Activated CD4-positive, alpha-beta T cell treated with anti-CD3 and anti-CD28 coated beads, Interleukin-2, Interleukin-4, amounts not matched to agents 100 ng/mL and 50 ng/mL, durations not matched to agents 16 hours and 8 hours (primary cell): ENCODE measurements at places on chromosomes 7 and 10.

DNA sequence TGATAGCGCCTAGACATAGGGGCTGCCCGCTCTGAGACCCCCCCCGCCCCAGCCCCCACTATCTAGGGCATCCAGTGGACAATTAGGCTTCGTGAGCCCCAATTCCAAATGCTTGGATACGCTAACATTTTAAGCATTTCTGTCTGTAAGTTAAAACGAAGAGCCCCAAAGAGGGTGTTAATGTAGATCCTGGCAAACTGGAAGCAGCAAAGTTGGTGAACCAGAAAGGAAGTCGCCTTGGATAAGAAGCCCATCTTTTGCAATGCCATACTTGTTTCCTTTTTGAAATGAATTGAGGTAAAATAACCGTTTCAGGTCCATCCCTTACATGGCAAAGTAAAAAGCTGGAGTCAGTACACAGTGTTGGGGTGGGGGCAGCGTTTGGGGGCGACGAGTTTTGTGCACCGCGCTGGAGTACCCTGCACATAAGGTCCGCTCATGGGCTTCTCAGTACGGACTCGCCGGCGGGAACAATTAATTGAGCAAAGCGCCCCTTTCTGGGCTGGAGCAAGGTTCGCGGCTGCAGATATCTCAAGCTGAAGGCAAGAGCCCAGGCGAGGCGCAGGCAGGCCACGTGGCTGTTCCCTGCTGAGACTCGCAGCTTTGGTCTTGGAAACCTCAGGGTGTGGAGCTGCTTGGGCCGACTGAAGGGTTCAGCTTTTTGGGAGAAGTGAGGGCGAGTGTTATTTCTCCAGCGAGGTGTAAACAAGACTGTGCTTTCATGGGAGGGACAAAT is 1.4 kb upstream of the TWIST1 start:
- no peak for DNase-seq

DNA sequence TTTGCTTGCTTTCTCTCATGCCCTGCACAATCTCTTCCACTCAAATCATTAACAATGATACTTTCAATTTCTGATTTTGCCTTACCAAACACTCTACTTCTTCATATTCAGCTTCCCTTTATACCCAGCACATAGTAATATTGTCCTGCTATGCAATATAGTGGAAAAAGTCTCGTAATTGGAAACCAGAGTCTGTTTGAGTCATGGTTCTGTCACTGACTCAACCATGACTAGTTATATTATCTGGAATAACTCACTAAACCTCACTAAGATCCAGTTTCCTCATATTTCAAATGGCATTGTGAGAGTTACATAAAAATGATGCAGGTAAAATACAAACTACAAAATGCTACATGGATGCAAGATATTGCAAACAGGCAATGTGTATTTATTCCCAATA is 98.5 kb upstream of the LRRTM3 start:
- DNase-seq, result no peak

DNA sequence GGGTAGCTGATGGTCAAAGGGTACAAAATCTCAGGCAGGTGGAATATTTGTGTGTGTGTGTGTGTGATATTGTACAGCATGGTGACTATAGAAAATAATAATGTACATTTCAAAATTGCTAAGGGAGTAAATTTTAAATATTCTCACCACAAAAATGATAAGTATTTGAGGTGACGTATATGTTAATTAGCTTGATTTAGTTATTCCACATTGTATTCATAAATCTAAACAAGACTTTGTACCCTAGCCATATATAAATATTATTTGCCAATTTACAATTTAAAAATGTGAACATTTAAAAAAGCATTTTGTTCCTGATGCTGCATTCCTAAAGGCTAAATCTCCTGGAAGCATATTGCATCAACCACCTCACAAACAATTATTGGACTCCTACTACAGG is 47.0 kb downstream of the PFKFB3 start:
- no peak for DNase-seq

DNA sequence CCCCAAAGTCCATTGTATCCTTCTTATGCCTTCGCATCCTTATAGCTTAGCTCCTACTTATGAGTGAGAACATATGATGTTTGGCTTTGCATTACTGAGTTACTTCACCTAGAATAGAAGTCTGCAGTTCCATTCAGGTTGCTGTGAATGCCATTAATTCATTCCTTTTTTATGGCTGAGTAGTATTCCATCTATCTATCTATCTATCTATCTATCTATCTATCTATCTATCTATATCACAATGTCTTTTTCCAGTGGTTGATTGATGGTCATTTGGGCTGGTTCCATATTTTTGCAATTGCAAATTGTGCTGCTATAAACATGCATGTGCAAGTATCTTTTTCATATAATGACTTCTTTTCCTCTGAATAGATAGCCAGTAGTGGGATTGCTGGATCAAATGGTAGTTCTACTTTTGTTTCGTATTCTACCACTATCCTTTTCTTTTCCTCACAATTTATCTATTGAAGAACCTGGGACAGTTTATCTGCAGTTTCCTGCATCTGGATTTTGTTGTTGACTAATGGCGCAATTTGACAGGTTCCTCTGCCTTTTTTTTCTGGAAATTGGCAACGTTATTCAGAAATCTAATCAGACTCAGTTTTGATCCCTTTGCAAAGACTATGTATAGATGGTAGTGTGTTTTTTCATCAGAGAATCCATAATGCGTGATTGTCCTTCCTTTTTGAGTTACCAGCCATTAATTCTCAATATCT is 287.2 kb downstream of the ARL4A start:
- DNase-seq, result no peak

DNA sequence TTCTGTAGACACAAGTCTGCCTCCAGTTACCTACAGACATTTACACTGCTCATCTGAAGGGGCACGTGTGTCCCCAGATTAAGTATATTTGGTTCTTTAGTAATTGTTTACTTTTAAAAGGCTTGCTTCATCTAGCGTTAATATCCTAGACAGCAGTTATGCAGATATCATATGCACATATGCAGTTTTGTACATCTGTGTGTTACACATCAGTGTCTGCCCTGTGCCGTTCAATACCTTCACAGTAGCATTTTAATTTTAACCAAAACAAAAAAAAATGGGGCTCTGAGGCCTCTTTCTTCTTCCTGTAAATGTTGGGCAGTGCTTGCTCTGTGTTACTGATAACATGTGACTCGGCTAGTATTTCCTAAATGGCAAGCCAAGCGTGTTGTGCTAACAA is 331.4 kb upstream of the MGMT start:
- DNase-seq, result no peak

- no peak for DNase-seq
These were observed 299.9 kb downstream of the GRID1 start for GRCh38 chr10:86066696-86067095.

DNA sequence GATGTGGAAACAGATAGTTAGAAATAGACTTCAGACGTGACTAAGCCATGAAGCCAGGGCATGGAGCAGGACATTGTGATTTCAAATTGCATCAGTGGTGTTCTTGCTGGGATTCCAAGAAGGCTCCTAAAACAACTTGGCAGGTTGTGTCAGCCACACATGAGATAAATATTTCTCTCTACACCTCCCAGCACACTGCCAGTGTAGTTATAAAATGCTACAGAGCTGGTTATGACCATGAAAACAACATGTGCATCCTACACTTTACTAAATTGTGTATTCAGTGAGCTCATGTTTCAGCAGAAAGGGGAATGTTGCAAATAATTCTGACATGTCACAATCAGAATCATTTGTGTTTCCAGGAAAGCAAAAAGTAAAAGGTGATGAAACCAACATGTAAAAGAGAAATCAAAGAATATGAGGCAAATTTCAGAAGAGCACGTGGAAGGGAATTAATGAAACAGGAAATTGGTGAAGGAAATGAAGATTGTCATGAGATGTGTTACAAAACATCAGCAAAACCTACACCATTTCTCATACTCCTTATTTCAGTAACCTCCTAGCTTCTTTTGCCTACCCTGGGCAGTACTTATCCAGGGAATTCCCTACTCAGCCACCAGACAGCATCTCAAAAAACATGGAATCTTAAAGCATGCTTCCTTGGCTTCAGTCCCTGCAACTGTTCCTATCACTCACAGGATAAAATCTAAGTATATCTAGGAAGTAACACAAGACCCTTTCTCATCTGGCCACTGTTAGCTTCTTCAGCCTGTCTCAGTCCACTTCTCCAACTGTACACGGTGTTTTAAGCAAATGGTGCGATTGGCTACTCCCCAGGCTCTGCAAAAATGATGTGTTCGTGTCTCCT is 5.8 kb upstream of the CYP3A7 start:
- DNase-seq, result no peak

DNA sequence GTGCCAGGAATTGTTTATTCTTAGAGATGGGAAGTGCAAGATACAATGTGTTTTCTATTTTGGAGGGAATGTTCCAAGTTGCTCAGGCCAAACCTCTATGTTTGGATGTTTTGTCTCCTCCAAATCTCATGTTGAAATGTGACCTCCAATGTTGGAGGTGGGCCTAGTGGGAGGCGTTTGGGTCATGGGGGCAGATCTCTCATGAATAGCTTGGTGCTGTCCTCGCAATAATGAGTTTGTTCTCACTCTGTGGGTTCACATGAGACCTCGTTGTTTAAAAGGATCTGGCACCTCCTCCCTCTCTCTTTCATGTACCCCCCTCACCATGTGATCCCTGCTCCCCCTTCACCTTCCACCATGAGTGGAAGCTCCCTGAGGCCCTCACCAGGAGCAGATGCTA is 8.3 kb upstream of the GDF10 start:
- DNase-seq, result no peak

DNA sequence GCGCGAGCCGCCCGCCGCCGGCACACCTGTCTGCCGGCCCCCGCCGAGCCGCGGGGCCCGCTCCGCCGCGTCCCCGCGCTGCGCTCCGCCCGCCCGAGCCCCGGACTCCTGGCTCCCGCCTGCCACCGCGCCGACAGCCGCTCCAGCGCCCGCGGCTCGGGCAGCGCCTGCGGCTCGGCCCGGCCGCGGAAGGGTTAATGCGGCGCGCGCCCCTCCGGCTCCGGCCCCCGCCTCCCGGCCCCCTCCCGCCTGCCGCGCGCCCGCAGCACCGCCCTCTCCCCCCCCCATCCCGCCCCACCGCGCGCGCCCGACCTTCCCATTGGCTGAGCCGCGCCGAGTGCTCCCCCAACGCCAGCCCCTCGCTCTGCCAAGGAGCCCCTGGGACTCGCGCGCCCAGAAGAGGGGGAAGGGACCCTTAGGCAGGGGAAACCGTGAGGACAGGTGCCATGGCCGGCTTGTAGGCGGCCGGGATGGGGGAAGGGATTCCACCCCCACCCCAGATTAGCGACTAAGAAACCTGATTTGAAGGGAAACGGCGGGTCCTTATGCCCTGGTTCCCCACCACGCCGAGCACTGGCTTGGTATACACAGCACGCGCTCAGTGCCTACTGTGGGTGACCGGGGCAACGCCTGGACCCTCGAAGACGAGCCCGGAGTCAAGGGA is at the start of gene KCNH2:
Gene KCNH2, minus strand, starts transcription at position 196 of the 664 bp plus-strand sequence. CDS start 408 bp downstream, outside the sequence.
- DNase-seq, result no peak

GRCh38 chr10:128440513-128441160 is 314.4 kb upstream of the MKI67 start:
- DNase-seq, result no peak

DNA sequence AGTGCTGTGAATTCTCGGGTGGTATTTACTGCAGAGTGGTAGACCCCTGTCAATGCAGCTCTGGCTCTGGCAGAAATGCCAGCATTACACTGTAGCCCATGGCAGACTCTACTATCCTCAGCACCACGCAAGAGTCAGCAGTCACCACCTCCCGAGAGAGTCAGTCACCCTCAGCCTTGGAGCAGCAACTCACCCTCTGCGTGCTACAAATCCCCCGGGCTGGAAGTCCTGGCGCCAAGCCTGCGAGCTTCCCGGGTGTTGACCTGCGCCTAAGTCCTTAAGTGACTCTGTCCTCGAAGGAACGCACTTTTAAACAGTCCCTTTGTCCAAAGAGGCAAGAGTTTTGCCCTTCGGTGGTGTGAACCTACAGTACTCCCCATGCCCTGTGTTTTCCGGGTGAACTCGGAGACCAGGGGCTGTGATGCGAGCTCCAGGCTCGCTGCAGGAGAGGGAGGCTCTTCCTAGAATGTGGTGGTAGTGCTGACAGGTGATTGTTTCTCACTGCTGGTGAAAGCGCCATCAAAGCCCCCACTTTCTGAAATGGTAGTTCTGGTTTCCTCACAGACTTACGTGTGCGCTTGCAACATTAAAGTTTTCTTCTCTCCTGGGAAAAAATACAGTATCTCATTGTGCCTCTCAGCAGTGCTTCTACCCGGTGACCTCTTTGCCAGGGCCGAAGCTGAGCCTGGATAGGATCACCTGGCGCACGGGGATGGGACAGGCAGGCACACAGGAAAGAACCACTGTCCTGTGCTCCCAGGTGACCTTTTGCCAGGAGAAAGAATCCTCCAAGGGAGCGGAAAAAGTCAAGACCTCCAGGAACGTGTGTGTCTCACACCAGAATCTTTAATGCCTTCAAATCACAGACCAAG is 33.1 kb upstream of the MBL2 start:
- DNase-seq, result no peak

GRCh38 chr10:10865913-10866312 is 151.8 kb upstream of the CELF2 start:
- no peak for DNase-seq

DNA sequence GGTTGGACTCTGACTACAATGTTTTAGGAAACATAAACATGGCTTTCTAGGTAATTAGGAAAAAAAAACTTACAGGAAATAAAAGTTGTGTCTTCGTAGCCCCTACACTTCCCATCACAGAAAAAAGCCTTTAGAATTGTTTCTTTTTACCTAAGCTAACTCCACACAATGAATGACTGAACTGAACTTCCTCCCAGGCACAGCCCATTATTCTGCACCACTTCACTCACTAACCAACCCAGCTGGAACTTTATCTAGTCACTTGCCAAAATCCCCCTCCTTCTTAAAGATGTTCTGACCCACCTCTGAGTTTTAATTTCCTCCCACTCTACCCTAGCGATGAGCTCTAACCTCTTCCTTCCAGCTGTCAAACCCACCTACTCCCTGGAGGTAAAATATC is 91.7 kb upstream of the MEOX2 start:
- no peak for DNase-seq

DNA sequence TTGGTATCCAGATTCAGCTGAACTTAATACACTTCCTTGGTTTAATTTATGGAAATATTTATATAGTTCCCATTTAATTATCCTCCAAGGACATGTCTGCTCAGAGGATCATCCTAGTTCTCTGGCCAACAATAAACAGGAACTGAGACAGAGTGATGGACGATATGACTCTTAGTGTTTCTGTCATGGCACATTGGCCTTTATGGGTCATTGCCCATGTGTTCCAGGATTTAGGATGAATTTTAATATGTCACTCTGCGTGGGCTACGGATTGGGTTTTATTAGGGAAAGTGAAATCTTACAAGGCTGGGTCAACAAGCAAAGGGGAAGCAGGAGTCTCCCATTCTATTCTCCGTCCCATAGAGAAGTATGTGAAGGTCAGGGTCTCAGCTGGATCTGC is 18.8 kb upstream of the TNPO3 start:
- DNase-seq, result no peak
